ENCODE measurements at places on chromosomes 11 and 22.

DNA sequence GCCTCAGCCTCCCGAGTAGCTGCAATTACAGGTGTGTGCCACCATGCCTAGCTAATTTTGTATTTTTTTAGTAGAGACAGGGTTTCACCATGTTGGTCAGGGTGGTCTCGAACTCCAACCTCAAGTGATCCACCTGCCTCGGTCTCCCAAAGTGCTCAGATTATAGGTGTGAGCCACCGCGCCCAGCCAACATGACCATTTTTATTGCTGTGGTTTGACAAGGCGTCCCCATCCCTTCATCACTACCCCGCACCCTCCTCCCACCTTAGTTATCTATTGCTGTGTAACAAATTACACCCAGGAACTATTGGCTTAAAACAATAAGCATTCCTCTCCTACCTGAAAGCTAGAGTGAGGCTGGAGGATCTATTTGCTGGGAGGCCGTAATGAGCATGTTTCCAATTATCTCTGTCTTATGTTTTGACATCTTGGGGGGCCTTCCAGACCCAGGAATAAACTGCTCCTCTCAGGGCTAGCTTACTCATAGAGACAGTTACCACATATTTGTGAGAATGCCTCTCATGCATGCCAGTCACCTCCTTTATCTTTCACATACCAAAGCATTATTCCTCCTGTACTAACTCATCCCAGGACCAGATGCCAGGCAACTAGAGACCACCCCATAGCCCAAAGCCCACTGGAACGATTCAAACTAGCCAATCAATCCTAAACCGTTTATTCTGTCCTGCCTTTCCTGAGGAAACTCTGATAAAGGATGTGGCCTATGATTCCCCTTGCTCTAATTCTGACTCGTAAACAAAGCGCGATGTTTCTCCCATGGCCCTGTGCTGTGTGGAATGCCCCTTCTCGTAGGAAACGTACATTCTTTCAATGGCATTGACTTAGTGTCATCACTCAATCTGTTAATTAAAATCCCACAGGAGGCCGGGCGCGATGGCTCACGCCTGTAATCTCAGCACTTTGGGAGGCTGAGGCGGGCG is 19.4 kb downstream of the SNU13 start:
- DNase-seq = no peak

GRCh38 chr11:36295926-36296325 is at the start of gene PRR5L:
TSS of gene PRR5L (plus strand) at chr11:36296288. CDS start at chr11:36401122, 104,834 bp downstream.
- no peak for DNase-seq

DNA sequence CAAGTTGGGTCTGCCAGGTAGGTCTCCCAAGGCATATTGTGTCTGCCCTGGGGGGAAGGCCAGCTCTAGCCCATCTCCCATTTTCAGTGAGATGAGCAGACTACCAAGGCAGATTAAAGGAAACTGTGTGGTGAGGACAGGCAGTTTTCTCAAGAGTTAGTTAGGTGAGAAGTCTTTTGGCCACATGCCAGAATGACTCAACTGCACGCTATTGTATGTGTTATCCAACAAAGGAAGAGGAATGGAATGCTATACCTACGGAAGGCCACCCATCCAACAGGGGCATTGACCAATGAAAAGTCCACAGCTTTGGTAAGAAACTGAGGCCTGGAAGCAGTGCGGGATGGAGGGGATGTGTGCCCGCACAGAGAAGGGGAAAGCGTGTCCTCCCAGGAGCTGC is 941.7 kb downstream of the NTM start:
- DNase-seq = no peak

DNA sequence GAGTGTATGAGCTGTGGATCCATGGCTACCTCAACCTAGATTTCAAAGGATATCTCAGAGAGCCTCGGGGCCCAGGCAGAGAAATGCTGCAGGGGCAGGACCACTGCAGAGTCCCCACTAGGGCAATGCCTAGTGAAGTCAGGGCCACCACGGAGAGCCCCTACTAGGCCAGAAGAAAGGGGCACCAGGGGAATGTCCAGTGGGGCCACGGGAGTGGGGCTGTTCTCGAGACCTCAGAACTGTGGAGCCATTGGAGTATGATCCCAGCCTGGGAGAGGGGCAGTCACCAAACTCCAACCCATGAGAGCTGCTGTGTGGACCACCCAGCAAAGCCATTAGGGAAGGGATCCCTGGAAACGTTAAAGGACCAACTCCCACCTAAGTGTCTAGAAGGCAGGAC is 24.5 kb downstream of the RTL6 start:
- no peak for DNase-seq

DNA sequence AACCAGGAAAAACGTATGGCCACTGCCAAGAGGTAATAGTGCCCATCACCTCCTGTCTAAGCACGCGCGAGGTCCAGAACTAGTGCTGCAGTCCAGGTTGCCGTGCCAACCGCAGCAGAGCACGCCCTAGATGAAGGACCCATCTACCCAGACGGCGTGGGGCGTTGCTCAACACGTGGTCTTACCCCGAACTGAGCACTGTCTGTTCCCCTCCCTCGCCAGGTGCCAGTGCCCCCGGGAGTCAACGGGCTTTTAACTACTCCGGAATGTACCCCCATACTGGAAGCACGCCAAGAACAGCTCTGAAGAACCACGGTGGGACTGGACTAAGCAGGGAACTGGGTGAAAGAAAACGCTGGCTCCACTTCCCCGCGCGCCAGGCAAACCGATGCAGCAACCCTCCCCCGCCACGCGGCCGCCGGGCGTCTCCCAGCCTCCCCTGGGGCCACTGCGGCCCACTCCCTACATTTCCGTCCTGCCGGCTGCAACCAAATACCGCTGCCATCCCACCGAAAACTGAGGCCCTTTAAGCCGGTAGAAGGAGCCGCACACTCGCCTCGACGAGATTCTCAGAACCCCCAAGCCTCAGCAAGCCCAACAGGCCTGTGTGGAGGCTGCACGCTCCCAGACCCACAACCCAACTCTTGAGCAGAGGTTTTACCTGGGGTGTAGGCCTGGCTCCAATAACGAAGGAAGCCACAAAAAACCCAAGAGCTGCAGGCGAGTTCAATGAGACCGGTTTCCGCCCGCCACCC is at the start of gene HSPA8:
HSPA8 (minus strand) TSS at position 734 of the 755 bp plus-strand sequence. CDS start 812 bp downstream, outside the sequence.
- peak; percentile 70 for DNase-seq

All from activated T-cell treated with anti-CD3 and anti-CD28 coated beads for 24 hours (primary cell).